ENCODE measurements at places on chromosomes 4 and X.

DNA sequence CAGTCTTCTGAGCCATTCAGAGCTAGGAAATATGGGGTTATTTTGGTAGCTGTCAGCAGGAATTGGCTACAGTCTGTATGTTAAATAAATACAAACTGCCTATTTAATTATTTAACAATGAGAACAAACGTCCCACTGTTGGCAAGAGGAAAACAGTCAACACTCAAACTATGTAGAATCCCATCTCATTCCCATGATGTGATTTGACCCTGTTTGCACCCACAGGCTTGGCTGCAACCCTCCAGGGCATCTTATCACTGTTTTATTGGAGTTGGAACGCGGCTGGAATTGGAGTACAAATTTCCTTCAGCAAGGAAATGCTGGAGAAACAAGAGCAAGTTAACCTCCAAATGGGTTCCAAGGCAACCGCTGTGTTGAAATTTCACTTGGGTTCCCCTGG is 124.0 kb downstream of the KIT start:
- DNase-seq: no peak

DNA sequence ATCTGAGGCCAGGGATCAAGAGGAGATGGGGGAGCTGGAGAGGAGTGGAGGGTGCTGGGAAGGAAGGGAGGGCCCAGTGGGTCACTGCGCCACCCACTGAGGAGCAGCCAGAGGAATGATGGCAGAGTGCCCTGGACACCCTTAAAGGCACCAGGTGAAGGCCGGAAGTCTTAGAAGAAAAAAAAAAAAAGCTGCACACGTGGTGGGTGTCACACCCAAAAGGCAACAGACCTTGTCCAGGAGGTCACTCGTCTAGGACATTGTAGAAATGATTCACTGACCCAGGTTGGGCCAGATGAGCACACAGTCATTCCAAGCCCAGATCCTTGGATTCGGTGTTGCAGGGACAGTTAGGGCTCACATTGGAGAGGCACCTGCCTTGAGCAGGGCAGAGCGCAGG is 93.5 kb upstream of the TRIM2 start:
- no peak for DNase-seq

GRCh38 chr4:62622089-62622488 is 1422.0 kb downstream of the ADGRL3 start:
- no peak for DNase-seq

- no peak for DNase-seq
Observed at GRCh38 chr4:66252291-66252690, 582.0 kb upstream of the EPHA5 start.

- DNase-seq: no peak
Observed at GRCh38 chr4:119032921-119033685, 102.5 kb upstream of the MYOZ2 start.
